Smooth muscle cell of the pulmonary artery (primary cell): ENCODE measurements at places on chromosomes 16 and 17. TPM values are rescaled to one million over a fixed set of nuclear protein-coding genes. Genes with fewer than 3 reads are reported as not detected.

Gene KCNJ12
- 2.3 and 4.5 TPM in 2 replicates for total RNA-seq

Gene ARL2BP
- total RNA-seq, result 55.1 and 63.9 TPM in 2 replicates

Gene EPOP
- 0.72 and 2.0 TPM in 2 replicates for total RNA-seq

Gene ARRB2
- 4.0 and 5.4 TPM in 2 replicates for total RNA-seq

Gene IRX6
- total RNA-seq, result not detected in 2 replicates

Gene ITGB3
- 38.3 and 72.6 TPM in 2 replicates for total RNA-seq

Gene TOM1L2
- 42.6 and 45.9 TPM in 2 replicates for total RNA-seq

Gene CMTM2
- not detected in 2 replicates for total RNA-seq

Gene RASD1
- 0.53 and 2.3 TPM in 2 replicates for total RNA-seq

Gene NT5C
- total RNA-seq, result 23.1 TPM in 2 replicates

Gene TMEM132E
- total RNA-seq, result 0.07 TPM in 2 replicates

Gene CACNG1
- total RNA-seq, result not detected in 2 replicates

Gene TPSD1
- total RNA-seq, result not detected in 2 replicates

Gene CPSF4L
- 0.13 TPM in 1 of 2 replicates, not detected in the other for total RNA-seq

Gene CLDN6
- total RNA-seq, result 0.13 and 0.46 TPM in 2 replicates

Gene AOC2
- total RNA-seq, result 0.79 and 0.85 TPM in 2 replicates

Gene TMEM100
- total RNA-seq, result 0.07 and 3.1 TPM in 2 replicates

Gene ARHGAP44
- total RNA-seq, result 1.7 and 5.7 TPM in 2 replicates

Gene MT1E
- 86.1 and 156 TPM in 2 replicates for total RNA-seq

Gene FBXO39
- total RNA-seq, result 0.07 and 0.26 TPM in 2 replicates

Gene NUPR1
- 25.6 and 31.5 TPM in 2 replicates for total RNA-seq

Gene RAB26
- 1.2 and 3.1 TPM in 2 replicates for total RNA-seq

Gene HNF1B
- not detected in 2 replicates for total RNA-seq

Gene MT1M
- total RNA-seq, result 1.5 TPM in 1 of 2 replicates, not detected in the other

Gene CSF3
- total RNA-seq, result 0.13 TPM in 1 of 2 replicates, not detected in the other

Gene GGT6
- not detected in 2 replicates for total RNA-seq

Gene SYCE1L
- 0.40 TPM in 1 of 2 replicates, not detected in the other for total RNA-seq

Gene BAIAP3
- 1.2 and 1.3 TPM in 2 replicates for total RNA-seq

Gene GPR139
- total RNA-seq, result not detected in 2 replicates

Gene MNT
- 12.1 and 19.2 TPM in 2 replicates for total RNA-seq

Gene GLTPD2
- total RNA-seq, result not detected in 2 replicates

Gene HS3ST3A1
- total RNA-seq, result 0.99 and 2.9 TPM in 2 replicates

Gene POLDIP2
- 81.4 and 95.5 TPM in 2 replicates for total RNA-seq

Gene HOXB13
- not detected in 2 replicates for total RNA-seq

Gene CACNG5
- total RNA-seq, result not detected in 2 replicates

Gene SYT17
- total RNA-seq, result 0.46 and 0.63 TPM in 2 replicates

Gene IFT20
- total RNA-seq, result 44.9 and 56.0 TPM in 2 replicates

Gene P2RX1
- 0.30 and 0.65 TPM in 2 replicates for total RNA-seq

Gene RSPRY1
- 41.2 and 48.6 TPM in 2 replicates for total RNA-seq

Gene C16orf46
- 0.43 and 1.0 TPM in 2 replicates for total RNA-seq

Gene DHRS11
- total RNA-seq, result 4.6 and 4.9 TPM in 2 replicates

Gene NPIPB6
- 0.85 and 0.89 TPM in 2 replicates for total RNA-seq

Gene PERCC1
- total RNA-seq, result not detected in 2 replicates

Gene PLA2G10
- total RNA-seq, result not detected in 2 replicates

Gene DCTN5
- 52.8 and 54.6 TPM in 2 replicates for total RNA-seq

Gene LRRC46
- total RNA-seq, result 0.10 and 0.20 TPM in 2 replicates

Gene OSGIN1
- total RNA-seq, result 3.7 and 7.2 TPM in 2 replicates

Gene SALL1
- 0.46 and 1.0 TPM in 2 replicates for total RNA-seq

Gene CCL15
- total RNA-seq, result not detected in 2 replicates

Gene C16orf92
- total RNA-seq, result not detected in 2 replicates

Gene PTGES3L
- total RNA-seq, result 0.07 and 0.23 TPM in 2 replicates

Gene KRTAP9-4
- not detected in 2 replicates for total RNA-seq

Gene CNGB1
- total RNA-seq, result not detected in 2 replicates
